ENCODE measurements at places on chromosomes 16 and 17.
A peak's percentile ranks its signal among the peaks of the same experiment; 100 is the strongest.

GRCh38 chr16:10182222-10183053 is at the start of gene GRIN2A:
GRIN2A (minus strand) TSS chr16:10182428; CDS start chr16:10180411, 2,017 bp downstream.
- DNase-seq = no peak

DNA sequence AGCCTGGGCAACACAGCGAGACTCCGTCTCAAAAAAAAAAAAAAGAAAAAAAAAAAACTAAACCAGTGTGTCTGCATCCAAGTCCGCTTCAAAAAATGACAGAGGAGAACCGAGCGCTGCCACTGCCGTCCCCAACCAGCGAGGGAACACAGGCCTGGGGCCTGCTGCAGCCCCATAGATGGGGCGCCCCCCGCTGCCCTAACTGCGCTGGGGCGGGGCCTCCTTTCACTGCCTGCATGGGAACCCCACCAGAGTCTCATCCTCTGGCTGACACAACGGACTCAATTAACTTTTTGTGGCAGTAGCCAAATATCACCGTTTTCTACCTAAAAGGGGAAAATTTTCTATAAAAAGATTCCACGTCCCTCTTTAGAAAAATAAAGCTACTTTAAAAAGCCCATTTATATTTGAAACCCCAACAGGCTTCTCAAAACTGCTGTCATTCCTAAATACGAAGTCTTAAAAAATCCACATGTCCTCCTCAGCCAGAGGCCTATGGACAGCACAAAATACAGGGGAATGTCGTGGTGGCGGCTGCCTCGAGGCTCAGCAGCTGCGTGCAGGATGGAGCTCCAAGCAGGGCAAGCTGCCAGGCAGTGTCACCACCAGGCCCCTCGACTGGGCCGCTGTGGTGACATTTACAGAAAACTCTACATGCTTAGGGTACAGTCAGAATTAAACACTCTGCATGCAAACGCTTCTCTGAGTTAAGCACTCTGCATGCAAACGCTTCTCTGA is 30.3 kb downstream of the KLHDC4 start:
- DNase-seq = peak; percentile 72

DNA sequence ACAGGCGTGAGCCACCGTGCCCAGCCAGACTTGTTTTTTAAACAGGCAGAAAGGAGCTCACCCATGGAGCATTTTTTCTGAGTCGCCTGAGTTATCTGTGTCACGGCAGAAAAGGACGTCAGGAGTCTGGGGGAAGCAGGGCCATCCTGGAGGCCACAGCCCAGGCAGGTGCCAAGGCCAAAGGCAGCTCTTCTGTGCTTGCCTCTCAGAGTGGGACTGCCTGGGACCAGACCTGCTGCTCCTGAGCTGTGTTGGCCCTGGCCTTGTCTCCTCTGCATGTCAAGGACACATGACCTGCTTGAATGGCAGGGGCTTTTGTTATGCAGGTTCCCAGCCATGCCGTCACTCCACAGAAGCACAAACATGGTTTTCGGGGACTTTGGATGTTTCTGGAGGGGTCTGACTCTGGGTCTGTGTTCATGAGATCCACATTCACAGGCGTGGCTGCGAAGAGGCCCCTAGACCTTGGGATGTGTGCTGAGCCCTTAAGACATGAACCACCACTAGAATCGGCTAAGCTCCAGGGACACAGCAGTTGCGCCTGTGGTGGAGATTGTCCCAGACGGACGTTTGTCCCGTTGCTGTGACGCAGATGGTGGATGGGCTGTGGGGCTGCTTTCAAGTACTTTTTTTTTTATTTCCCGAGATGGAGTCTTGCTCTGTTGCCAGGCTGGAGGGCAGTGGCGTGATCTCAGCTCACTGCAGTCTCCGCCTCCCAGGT is 33.8 kb downstream of the FOXK2 start:
- DNase-seq = no peak

DNA sequence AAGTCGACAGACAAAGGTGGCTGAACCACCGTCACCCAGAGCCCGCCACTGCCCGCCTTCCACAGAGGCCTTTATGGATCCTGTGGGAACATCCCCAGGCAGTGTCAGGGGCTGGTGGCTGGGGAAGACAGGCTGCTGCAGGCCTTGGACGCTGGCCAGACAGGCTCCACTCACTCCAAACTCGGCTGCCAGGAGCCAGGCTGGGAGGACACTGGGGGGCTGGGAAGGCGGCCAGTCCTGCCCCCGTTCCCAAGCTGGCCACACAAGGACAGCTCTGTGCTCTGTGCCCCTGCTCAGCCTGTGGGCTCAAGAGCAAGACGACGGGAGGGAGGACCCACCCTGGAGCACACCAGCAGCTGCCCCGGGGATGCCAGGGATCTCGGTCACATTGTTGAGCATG is 7.6 kb upstream of the LCAT start:
- DNase-seq = no peak

GRCh38 chr17:66464921-66465320 is 162.5 kb downstream of the PRKCA start:
- DNase-seq = no peak

- no peak for DNase-seq
These were observed 271.7 kb upstream of the PSMD7 start for GRCh38 chr16:74024953-74025352.

DNA sequence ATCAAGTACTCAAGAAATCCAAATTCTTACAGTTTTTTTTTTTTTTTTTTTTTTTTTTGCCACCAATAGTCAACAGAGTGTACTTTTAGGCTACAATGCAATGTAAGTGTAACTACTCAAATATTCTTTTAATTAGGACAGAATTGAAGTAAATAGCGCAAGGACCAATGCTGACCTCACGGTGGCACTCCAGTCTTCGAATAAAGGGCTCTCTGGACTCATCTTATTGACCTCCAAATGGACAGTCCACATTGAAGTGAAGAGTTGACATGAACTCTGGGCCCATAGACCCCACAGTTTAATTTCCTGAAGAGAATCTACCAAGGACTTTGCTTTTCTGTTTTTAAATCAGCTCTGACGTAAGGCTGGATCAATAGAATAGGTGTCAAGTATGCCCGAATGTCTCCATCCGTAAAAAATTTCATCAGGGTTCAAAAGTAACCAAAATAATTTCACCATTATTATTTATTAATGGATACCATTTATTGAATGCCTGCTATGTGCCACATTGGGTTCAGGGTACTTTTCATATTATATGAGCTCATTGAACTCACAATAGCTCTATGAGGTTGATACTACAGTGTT is 7.3 kb upstream of the DDX52 start:
- DNase-seq = no peak

DNA sequence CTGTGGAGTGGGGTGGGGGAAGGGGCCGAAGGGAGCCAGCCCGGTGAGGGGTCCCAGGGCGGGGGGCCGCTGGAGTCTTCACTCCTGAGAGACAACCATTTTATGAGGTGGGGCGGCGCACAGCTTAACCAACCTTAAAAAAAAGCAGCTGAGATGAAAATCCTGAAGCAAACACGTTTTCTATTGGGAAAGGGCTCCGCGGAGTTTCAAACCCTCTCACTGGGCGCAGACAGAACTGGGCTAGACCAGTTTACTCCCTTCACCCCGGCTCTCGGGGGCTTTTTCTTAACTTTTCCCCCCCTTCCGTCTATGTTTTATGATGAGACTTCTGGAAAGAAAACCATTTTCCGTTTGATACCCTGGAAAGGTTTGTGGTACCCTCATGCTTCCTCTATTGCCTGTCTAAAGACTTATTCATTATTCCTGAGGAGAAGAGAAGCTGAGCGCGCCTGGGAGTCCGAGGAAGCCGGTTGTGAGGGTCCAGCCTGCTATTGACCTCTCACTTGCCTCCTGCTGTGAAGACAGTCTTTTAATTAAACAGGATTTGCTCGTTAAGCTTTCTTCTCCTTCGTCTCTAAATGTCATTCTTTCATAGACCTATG is 482 bp upstream of the SSH2 start:
- no peak for DNase-seq

GRCh38 chr16:1946495-1947368 is 3.7 kb upstream of the MSRB1 start:
- DNase-seq = no peak

DNA sequence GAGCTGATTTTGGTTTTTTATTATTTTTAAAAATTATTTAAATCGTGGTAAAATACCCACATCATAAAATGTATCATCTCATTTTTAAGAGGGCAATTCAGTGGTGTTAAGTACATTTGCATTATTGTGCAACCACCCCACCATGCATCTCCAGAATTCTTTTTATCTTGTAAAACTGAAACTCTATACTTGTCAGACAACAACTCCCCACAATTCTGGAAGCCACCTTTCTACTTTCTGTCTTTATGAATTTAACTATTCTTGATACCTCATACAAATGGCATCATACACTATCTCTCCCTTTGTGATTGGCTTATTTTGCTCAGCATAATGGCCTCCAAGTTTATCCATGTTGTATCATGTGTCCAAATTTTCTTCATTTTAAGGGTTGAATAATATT is 97.9 kb downstream of the HS3ST3B1 start:
- DNase-seq = no peak

DNA sequence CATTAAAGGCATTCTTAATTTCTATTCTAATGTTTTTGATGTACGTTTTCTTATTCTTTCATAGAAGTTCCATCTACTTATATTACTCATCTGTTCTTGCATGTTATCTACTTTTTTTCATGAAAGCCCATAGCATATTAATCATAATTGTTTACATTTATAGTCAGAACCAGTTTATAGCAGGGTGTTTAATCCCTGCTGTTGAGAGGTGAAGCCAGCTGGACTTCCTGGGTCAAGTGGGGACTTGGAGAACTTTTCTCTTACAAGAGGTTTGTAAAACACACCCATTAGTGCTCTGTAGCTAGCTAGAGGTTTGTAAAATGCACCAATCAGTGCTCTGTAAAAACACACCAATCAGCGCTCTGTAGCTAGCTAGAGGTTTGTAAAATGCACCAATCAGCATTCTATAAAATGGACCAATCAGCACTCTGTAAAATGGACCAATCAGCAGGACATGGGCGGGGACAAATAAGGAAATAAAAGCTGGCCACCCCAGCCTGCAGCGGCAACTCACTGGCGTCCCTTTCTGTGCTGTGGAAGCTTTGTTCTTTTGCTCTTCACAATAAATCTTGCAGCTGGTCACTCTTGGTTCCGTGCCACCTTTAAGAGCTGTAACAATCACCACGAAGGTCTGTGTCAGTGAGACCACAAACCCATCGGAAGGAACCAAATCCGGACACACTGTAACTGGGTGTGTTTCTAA is 120.6 kb downstream of the TANC2 start:
- no peak for DNase-seq

DNA sequence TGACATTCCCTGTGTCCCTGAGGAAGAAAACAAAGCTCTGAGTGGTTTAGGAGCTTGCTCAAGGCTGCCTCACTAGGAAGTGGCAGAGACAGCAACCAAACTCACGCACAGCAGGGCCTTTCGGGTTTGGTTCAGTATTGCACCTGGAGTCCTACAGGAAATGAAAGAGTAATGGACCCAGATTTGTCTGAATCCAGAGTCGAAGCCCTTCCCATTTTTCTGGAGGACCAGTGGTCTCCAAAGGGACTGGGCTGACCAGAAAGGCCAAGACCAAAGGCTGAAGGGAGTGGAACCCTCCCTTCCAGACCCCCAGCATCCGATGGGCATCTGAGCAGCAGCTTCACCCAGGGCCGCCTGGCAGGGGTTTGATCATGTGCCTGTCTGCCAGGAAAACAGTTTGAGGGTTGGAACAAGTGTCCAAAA is 85.5 kb upstream of the RPL38 start:
- DNase-seq = peak; percentile 72

- peak; percentile 90 for DNase-seq
These were observed 13.3 kb upstream of the RPL38 start for GRCh38 chr17:74190154-74190553.

- DNase-seq = no peak
These were observed 190.7 kb downstream of the FOXL1 start for GRCh38 chr16:86768999-86769398.

GRCh38 chr17:72376526-72377345 is 255.9 kb downstream of the SOX9 start:
- no peak for DNase-seq

DNA sequence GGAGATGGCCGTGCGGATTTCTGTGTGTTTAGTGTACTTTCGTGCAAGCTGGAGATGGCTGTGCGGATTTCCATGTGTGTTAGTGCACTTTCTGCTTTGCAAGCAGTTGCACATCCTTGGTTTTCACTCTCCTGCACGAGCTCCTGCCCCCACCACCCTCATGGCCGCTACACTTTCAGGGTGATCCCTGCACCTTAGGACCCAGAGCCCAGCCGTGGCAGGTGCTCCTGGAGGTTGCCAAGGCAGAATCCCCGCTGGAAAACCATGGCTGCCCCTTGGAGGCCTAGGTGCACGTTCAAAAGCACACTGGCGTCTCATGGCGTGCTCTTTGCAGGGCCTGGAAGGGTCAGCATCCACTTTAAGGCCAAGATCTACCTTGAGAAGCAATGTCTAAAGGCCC is 311.0 kb upstream of the TNRC6C start:
- no peak for DNase-seq

- peak; percentile 33 for DNase-seq
These were observed 12.6 kb downstream of the UTS2R start for GRCh38 chr17:82384051-82384729.

DNA sequence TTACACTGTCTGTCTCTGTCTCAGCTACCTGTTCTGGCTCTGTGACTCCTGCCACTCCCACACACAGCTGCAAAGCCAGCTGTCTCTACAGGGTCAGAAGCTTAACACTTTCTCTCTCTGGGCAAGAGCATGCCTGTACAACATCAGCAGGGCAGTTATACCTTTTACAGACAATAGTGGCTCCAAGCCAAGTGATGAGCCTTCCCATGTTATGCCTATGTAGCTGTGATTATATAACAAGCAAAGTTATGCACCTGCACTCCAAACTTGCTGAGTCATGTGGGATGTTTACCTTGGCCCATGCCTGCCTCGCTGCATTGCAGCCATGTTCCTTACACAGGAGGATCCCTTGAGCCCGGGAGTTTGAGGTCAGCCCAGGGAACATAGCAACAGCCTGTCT is 31.8 kb upstream of the APPBP2 start:
- DNase-seq = no peak

DNA sequence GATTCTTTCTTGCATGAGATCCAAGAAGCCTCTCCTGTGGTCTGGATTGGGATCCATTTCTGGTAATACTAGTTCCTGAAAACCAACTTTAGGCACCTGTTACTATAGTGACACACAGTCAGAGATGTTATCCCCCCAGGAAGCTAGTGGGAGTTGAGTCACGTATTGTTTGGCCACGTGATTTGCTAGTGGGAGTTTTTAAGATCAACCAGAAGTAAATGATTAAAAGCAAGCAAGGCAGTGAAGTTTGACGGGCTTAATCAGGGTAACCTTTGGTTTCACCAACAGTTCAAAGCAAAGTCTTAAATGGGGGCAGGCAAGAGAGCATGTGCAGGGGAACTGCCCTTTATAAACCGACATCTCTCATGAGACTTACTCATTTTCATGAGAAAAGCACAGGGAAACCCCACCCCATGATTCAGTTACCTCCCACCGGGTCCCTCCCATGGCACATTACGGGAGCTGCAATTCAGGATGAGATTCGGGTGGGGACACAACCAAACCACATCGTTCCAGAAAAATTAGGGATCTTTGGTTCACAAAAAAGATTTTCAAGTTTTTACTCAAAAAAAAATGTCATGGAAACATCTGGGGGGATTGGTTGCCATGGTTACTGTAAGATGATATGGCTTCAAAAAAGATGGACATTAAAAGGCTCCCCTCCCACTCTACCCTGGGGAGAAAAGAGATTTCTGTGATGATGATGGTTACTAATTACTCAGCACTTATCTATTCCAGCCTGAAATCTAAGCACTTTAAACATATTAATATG is 483.1 kb upstream of the ERCC4 start:
- DNase-seq = no peak

Data from SHP77 treated with DMSO at 0.1 percent for 48 hours (cell line).